Stimulated activated CD8-positive, alpha-beta memory T cell treated with anti-CD3 and anti-CD28 coated beads, Interleukin-4, amount 100 ng/mL, for 48 hours (primary cell): ENCODE measurements at places on chromosomes 5 and 9.
A peak's percentile ranks its signal among the peaks of the same experiment; 100 is the strongest.

DNA sequence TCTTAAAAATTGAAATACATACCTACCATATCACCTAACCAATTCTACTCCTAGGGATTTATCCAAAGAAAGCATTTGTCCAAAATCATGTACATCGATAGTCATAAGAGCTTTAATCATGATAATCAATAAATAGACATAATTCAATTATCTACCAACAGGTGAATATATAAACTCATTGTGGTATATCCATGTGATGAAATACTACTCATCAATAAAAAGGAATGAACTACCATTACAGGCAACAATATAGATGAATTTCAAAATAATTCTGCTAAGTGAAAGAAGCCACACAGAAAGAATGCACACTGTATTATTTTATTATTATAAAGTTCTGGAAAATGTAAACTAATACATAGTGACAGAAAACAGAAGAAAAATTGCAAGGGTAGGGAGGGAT is 81.8 kb downstream of the RFX3 start:
- DNase-seq = no peak

- no peak for DNase-seq
Observed at GRCh38 chr9:136820971-136821825, 13.4 kb downstream of the RABL6 start.

DNA sequence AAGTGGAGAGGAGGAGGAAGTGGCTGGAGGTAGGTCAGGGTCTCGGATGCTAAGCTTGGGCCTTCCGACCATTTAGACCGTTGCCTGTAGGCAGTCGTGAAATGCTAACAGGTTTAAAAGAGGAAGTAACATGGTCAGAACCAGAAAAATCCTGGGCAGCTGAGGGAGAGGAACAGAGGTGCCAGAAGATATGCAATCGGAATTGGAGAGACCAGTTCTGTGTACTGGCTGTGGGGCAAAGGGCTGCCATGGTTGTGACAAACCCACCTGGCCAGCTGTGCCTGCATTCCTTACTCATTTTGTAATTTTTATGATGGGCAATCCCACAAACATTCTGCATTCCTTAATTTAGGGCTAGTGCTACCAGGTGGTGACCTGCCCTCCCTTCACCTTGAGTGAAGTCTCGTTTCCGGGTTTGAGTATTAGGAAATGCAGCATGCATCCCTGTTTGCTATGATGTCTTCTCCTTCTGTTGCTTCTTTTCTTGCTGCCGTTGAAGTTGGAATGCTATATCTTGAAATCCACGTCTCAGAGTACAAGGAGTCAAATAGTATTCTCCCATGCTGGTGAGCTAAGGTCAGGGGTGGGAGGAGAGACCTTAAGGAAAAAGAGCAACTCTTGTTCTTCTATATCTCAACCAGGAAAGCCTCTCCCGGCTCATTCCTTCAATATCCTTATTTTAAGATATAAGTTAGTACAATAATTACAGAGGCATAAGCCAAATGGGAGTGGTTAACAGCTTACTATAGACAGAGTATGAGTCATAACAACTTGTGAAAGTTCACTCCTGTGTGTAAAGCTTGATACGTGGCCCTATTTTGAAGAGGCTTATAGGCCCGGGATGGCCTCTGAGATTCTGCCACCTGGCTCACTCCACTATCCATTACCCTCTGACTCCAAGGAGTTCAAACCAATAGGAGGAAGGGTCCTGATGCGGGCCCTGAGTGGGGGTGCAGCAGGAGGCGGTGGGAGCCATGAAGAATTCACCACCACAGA is 37.0 kb downstream of the B4GALT1 start:
- no peak for DNase-seq

DNA sequence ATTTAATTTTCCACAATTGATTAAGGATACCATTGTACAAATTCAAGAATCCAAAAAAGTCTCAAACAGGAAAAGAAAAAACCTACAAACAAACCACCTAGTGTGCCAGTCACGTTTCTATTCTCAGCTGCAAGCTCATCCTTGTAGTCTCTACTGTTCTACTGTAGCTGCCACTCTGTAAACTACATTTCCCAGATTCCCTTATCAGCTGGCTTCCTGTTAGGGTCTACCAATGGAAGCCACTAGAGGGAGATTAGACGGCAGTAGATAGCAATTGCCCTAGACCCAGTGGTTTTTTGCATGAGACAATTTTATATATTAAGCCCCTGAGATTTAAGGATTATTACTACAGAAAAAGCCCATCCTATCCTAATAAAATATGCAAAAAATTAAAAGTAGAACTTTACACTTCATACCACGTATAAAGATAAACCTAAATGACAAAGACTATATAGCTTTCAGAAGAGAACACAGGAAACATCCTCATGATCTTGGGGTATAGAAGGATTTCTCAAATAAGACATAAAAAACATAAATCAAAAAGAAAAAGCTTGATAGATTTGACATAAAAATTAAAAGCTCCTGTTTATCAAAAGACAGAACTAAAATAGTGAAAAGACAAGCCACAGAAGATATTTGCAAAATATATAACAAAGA is 37.4 kb downstream of the P4HA2 start:
- DNase-seq = no peak

- DNase-seq = no peak
Observed at GRCh38 chr5:133778636-133779035, 166.3 kb upstream of the FSTL4 start.

DNA sequence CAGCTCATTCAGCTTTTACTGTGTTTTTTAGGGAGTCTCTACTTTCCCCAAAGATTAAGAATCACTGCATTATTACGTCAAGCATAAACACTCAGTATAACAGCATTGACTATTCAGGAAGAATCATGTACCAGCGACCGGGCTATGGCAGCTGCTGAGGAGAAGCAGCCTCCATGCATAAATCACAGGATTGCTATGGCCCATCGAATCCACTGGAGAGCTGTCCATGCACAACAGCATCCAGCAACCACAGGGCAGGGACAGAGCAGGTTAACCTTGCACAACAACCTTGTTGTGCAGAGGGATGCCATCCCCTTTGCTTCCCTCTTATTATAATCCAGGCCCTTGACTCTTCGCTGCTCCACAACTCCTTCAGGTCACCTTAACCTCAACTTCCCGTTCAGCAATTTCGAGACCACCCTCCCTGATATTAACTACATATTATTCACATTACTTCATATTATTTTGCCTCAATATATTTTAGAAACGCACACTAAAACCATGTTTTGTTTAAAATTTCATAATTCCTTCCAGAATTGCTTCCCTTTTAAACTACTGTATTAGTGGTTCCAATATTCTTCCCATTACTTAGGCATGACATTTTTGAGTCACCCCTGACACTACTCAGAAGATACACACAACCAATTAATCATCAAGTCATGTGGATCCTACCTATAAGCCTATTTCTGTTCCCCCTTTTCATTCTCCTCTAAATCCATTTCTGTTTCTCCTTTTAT is 991 bp downstream of the IARS1 start:
- no peak for DNase-seq

DNA sequence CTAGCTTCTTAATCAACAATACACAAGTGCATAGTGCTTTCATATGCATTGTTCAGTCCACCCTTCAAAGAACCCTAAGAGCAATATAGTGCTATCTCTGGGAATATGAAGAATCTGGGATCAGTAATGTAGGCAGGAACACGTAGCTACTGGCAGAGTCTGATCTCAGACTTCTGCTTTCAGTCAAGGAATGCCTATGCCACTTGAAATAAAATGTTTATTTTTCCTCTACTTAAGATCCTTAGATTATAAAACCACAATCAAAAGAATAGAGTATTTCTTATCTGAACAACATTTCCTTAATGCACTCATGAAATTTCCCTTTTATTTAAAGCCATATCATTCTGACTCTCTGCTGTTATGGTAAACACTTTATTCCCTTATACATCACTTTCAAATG is 1407.8 kb upstream of the C9orf72 start:
- no peak for DNase-seq

- DNase-seq = no peak
Observed at GRCh38 chr9:14153310-14153720, 160.6 kb downstream of the NFIB start.

DNA sequence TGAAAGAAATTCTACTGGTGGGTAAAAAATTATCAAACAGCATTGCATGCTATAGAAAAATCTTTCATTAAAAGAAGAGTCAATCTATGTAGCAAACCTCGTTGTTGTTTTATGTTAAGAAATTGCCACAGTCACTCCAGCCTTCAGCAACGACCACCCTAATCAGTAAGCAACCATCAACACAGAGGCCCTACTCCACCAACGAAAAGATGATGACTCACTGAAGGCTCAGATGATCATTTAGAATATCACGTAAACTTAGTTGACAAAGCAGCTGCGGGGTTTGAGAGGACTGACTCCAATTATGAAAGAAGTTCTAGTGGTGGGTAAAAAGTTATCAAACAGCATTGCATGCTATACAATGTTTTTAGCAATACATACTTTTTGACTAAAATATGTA is 242.6 kb downstream of the DRD1 start:
- no peak for DNase-seq

GRCh38 chr5:114839360-114839759 is 330.3 kb downstream of the TRIM36 start:
- no peak for DNase-seq

- DNase-seq = no peak
Observed at GRCh38 chr9:116943970-116944369, 256.9 kb downstream of the TRIM32 start.

DNA sequence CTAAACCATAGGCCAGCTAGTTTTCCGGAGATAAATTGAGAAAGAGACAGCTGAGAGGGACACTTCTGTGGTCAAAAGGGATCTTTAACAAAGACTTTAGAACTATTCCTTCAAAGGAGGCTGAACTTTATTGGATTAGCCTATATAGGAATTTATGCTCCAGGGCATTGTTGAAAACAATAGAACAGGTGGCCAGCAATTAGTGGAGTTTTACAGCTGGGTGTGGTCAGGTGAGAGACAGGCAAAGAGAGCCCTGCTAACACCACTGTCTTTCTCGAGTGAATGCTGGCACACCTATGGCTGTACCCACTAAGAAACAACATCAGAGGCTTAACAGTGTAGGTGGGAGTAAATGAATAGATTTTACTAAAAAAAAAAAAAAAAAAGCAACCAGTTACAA is 16.7 kb upstream of the TLR4 start:
- DNase-seq = no peak

- DNase-seq = peak; percentile 80
Observed at GRCh38 chr9:131799177-131799823, 59.4 kb upstream of the RAPGEF1 start.

GRCh38 chr5:145586661-145587307 is 248.4 kb downstream of the PRELID2 start:
- no peak for DNase-seq

GRCh38 chr9:8207596-8207995 is 408.0 kb upstream of the DMAC1 start:
- DNase-seq = no peak

DNA sequence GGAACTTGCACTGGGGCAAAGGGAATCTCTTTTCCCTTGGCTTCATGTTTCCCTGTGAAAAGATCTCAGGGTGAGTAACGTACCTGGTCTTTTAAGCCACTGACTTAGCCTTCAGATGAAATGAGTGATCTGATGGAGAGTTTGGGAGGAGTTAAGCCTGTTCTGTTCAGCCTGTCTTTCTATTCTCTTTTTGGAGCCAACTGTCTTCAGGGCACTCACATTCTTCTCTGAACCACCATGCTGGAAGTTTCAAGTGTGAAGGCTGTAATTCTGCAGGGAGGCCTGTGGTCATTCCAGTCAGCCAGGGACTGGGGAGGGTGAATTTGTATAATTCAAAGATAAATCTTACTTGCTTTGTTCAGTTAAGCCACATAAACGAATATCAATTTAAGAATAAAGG is 722.2 kb upstream of the SEMA6A start:
- no peak for DNase-seq

DNA sequence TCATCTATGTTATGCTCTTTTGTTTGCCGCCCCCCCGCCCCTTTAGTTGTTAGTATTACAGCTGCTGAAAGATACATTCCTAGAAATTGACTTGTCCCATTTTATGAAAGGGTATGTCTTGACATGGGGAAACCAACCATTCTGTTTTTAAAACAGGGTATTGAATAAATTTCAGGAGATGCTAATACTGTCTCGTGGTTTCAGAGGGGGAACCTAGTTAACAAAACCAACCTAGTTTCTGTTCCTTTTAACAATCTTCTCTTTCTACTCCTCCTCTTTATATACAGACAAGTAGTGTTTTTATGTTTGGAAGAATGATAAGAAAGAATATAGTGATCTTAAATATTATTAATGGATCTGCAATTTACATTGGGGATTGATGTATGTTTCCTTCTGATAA is 3.5 kb downstream of the PIP5K1B start:
- DNase-seq = no peak

DNA sequence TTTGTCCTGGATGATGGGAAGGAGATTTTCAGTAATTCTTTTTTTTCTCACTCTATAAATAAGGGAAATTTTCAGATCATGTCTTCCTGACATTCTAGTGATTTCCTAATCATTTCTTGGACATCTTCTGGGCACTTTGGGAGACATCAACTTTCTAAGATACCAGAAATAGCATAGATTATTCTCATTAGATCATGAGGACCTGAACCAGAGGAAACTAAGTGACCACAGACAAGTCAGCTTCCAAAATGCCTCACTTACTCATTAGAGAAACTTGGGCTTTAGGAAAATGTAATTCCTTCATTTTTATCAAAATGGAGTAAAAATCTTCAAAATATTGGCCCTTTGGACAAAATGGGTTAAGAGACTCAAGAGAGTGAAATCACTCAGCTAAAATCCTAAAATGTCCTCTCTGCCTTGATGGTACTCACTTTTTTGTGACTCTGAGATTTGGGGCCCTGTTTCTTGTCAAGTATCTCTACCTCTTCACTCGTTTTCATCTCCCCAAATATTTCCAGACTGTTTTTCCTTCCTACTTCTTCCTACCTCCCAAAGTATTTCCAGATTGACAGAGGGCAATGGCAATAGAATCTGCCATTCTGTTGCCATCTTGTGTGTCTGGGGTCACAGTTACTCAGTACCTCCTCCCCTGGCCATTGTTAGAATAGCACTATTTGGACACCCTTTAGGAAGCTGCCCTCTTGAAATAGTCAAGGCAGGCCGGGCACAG is 194.5 kb downstream of the NR3C1 start:
- no peak for DNase-seq

GRCh38 chr5:159195775-159196174 is 13.6 kb downstream of the RNF145 start:
- DNase-seq = no peak

GRCh38 chr9:132823370-132824145 is 54.5 kb downstream of the AK8 start:
- DNase-seq = no peak

- DNase-seq = no peak
Observed at GRCh38 chr9:89122949-89123348, 55.7 kb downstream of the SHC3 start.

DNA sequence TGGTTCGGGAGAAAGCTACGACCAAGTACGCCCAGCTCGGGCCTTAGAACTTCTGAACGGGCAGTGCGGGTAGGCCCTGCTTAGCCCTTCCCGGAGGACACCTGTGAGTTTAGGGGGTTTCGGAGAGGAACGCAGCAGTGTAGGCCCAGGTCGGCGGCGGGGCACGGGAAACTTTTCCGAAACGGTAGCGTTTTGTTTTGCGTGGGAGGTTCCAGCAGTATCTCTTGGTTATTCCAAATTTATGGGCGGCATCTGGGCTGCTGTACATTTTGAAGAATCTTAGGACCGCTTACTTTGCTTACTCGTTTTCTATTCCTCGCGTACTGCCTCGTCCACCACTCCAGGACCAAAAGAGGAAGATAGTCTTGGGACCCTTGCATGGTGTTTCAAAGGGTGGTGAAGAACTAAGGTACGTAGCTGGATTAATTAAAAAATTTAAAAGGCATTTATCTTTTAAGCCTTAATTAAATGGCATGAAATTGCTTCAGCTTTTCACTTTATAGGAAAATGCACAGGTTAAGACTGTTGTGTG is 492 bp downstream of the TENT2 start:
- no peak for DNase-seq
